ENCODE measurements at places on chromosomes 2 and 18. TPM values are rescaled to one million over a fixed set of nuclear protein-coding genes. Genes with fewer than 3 reads are reported as not detected.

Gene EFR3B
- total RNA-seq = 0.28 TPM

Gene SIX3
- not detected for total RNA-seq

Gene STPG4
- not detected for total RNA-seq

Gene HAT1
- total RNA-seq = 42.5 TPM

Gene CDH19
- not detected for total RNA-seq

Gene NXPH2
- total RNA-seq = not detected

Gene SMCHD1
- total RNA-seq = 15.0 TPM

Gene NDC80
- 13.9 TPM for total RNA-seq

Gene TMX3
- 25.2 TPM for total RNA-seq

Gene SLC30A3
- total RNA-seq = not detected

Gene LAMA3
- 462 TPM for total RNA-seq

Gene PARD3B
- total RNA-seq = 1.6 TPM

Gene TACR1
- total RNA-seq = not detected

Gene SCYGR5
- total RNA-seq = not detected

Gene ATP6V1C2
- total RNA-seq = 0.09 TPM

Gene LDLRAD4
- not detected for total RNA-seq

Gene CNGA3
- not detected for total RNA-seq

Gene NYAP2
- not detected for total RNA-seq

Gene CTNNA2
- total RNA-seq = not detected

Gene IKZF2
- 20.2 TPM for total RNA-seq

Gene POU3F3
- total RNA-seq = not detected

Measured in airway epithelial cell (primary cell).